ENCODE measurements at places on chromosomes 2 and 18.

- no peak for DNase-seq
Observed at GRCh38 chr2:104092886-104093285, 761.0 kb upstream of the POU3F3 start.

GRCh38 chr2:71153585-71154224 lies 23.3 kb downstream of the MPHOSPH10 start:
- DNase-seq = no peak

DNA sequence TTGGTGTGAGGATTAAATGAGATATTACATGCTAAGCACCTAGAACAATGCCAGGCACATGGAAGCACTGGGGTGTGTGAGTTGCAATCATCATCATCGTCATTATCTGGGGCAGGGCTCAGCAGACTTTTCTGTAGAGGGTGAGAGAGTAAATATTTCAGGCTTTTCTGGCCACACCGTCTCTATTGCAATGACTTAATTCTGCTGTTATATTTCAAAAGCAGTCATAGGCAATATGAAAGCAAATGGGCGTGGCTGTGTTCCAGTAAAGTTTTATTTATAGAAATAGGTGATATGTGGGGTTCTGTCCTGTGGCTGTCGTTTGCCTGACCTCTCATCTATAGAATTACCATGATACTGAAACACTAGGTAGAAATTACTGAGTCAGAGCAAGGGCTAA lies 60.6 kb downstream of the IL1R2 start:
- no peak for DNase-seq

GRCh38 chr18:51039138-51040112 lies 9.4 kb downstream of the SMAD4 start:
- DNase-seq = no peak

DNA sequence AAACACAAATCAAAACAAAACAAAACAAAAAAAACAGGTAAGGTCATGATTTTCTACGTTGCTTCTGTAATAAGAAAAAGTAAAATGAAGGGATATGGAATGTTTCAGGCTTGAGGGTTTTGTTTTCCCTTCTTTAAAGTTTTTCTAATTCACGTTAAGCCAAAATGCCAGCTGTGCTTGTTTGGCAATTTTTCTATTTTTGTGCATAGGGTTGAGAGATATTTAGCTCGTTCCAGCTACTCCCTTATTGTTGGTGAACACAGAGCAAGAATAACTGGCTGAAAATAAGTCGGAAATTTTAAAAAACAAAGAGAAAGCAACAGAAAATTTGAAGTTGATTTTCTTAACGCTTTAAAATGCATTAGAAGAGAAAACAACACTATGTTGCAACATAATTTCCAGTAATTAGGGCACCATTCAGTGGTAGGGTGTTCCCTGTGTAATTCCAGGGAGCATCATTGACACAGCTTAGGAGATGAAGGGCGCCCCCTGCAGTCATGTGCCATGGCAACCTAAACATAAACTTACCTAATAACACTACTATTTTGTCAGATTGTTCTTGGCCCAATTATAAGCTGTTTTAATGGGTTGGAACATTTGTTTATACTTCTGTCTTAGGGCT lies 99.5 kb downstream of the DTNA start:
- DNase-seq = no peak

- no peak for DNase-seq
Observed at GRCh38 chr18:42082415-42083234, 127.6 kb downstream of the PIK3C3 start.

GRCh38 chr2:215635071-215635787 lies 199.4 kb upstream of the FN1 start:
- DNase-seq = no peak

DNA sequence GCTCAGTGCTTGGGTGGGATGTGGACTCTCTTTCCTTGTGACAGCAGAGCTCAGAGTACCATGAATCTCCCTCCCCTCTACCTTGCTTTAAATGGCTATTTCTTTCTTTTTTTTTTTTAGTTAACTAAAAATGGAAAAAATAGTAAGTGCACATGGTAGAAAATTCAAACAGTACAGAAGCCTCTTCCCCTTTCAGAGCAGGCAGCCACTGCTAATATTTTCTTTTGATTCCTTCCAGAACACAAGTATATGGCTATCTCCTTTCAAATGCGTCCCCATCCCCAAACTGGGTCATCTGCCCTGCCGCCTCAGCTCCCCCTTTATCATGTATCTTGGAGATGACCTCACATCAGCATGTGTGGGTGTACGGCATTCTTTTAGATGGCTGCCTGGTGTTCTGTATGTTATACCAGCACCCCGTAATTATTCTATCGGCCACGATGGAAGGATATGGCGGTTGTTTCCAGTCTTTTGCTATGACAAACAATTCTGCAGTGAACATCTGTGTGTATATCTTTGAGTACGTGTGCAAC lies 70.5 kb upstream of the DLX2 start:
- DNase-seq = no peak

DNA sequence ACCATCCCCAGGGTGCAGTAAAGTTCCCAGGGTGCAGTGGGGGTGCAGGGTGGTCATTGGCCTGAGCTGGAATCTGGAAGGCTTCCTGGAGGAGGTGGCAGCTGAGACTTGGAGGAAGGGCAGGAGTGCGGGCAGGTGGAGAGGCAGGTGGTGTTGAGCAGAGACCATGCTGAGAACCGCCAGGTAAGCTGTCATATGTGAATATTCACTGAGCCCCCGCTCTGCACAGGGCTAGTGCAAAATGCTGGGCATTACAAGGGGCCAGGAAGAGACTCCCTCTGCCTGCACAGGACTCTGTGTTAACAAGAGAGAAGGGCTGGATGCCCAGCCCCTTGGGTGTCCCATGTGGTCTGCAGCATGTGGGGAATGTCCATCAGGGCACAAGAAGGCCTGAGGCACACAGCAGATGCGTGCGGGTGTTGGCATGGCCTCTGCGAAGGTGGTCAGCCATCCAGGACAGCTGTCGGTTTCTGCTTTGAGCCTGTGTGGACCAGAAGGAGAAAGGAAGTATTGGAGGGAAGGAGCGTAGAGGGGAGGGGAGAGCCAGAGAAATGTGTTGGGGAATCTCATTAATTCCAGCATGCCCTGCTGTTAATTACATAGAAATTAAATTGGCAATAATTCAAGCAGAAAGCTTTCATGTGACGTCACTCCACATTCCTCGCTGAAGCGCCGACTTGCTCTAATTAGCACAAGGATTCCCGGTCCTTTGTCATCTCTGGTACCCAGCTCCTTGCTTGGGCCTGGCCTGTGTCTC lies 62.8 kb upstream of the OTOS start:
- no peak for DNase-seq

DNA sequence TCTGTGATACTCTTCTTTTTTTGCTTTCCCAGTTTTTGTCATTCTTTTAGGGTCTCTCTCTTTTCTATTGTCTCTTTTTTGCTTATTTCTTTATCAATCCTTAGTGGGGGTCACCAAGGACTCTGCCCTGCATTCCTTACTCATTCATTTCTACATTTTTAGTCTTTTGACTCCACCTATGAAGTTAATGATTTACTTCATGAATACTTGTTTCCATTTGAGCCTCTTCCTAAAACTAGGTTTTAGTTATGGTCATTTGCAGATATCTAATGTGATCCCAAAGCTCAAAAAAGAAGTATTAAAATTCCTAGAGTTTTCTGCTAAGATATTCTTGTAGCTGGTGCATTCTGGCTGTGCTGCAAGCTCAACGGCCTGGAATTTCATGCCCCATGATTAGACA lies 149.3 kb upstream of the AQP4 start:
- no peak for DNase-seq

DNA sequence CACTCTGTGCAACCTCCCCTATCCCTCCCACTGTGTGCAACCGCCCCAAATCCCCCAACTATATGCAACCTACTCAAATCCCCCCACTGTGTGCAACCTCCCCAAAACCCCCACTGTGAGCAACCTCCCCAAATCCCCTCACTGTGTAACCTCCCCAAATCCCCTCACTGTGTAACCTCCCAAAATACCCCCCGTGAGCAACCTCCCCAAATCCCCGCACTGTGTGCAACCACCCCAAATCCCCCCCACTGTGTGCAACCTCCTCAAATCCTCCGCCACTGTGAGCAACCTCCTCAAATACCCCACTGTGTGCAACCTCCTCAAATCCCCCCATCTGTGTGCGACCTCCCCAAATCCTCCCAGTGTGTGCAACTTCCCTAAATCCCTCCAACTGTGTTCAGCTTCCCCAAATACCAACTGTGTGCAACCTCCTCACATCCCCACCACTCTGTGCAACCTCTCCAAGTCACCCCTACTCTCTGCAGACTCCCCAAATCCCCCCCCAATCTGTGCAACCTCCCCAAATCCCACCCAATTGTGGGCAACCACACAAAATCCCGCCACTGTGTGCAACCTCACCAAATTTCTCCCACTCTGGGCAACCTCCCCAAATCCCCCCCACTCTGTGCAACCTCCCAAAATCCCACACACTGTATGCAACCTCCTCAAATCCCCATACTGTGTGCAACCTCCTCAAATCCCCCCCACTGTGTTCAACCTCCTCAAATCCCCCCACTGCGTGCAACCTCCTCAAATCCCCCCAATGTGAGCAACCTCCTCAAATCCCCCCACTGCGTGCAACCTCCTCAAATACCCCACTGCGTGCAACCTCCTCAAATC lies 114.1 kb downstream of the TPO start:
- DNase-seq = no peak

DNA sequence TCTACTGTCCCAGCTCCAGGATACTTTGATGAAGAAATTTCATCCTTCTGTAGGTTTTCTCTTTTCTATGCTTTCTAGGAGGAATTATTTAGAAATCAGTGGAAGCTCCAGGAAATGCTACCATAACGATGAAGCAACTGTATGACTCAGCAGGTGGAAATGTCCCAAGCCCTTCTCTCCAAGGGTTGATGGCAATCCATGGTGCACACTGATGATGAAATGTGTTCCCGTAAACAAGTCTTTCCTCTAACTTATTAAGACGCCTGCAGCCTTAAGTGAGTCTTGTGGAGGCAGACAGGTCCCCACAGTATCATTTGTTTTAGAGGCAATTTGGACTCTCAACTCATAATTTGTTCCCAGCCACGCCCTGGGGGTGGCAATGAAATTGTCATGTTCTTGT lies 777.6 kb upstream of the SOX11 start:
- no peak for DNase-seq

GRCh38 chr2:8682719-8683667 lies 1.1 kb downstream of the ID2 start:
- DNase-seq = peak; percentile 19

DNA sequence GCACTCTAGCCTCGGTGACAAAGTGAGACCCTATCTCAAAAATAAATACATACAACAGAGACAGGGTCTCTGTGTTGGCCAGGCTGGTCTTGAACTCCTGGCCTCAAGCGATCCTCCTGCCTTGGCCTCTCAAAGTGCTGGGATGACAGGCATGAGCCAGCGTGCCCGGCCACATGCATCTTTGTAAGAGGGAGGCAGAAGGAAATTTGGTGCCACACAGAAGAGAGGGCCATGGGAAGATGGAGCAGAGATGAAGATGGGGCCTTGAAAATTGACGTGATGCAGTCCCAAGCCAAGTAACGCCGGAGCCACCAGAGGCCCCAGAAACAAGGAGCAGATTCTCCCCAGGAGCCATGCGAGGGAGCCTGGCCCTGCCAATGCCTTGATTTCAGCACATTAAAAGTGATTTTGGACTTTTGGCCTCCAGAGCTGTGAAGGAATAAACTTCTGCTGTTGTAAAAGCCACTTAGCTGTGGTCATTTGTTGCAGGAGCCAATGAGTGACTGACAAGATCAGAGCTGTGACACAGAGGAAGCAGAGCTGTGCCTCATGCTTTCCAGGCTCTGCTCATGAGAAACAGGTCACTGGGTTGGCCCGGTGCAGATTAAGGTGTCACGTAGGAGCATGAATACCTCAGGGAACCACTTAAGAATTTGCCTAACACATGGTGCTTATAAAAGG lies 2.7 kb upstream of the SLC66A2 start:
- DNase-seq = no peak

- no peak for DNase-seq
Observed at GRCh38 chr2:232900811-232901735, 31.0 kb downstream of the SNORC start.

DNA sequence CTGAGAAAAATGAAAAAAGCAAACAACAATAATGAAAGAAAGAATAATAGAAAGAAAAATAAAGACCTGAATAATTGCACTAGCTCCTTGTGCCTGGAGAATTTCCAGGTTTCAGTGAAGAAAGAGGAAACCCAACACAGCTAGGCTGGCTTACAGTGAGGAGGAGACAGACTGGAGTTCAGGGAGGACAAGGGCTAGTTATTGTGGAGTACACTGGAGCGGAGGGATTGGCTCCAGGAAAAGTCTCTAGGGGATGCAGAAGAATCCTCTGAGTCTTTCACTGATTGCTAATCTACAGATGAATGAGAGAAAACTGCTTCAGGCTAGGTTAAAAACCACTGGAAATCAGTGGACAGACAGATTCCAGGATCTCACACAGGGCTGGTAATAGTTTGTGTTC lies 163.6 kb upstream of the RBMS1 start:
- DNase-seq = no peak

Measured in stimulated activated CD4-positive, alpha-beta T cell treated with anti-CD3 and anti-CD28 coated beads, Interleukin-12 subunit alpha, Interleukin-12 subunit beta, amount 100 ng/mL, for 24 hours (primary cell).